ENCODE measurements at places on chromosomes 2 and 18.

DNA sequence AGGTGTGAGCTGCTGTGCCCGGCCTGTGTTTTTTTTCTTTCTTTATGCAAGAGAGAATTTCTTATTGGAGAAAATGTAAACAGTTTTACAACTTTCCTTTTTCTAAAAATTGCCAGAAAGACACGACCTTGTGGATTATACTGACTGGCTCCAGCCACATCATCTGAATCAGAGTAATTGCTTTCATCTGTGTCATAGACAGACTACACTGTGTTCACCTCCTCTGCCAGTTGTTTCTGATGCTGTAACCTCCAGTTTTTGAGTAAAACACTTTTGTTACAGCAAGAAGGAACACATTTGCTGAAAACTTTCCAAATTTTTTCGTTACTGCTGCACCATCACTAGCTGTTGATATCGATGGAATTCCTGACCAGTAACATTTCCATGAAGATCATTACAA, 43.9 kb upstream of the PLEKHM3 start:
- DNase-seq = no peak

- no peak for DNase-seq
Observed at GRCh38 chr2:172081221-172082022, 3.9 kb upstream of the DLX1 start.

GRCh38 chr2:201881741-201882140, 75.4 kb downstream of the CDK15 start:
- no peak for DNase-seq

- DNase-seq = no peak
Observed at GRCh38 chr2:3667151-3667631, 9.2 kb downstream of the ALLC start.

- no peak for DNase-seq
Observed at GRCh38 chr18:21362831-21363230, 120.8 kb downstream of the GREB1L start.

GRCh38 chr2:21812766-21813165, 689.0 kb downstream of the TDRD15 start:
- DNase-seq = no peak

GRCh38 chr2:118473846-118474540, 373.5 kb downstream of the EN1 start:
- DNase-seq = no peak

Measured in cerebellar nuclear complex (tissue), 1 donor.